Left renal pelvis (tissue), 4 donors: ENCODE measurements at places on chromosomes 1 and 21. TPM values are rescaled to one million over a fixed set of nuclear protein-coding genes. Genes with fewer than 3 reads are reported as not detected.

The TACSTD2 gene
- 0.74 TPM for polyA plus RNA-seq

The RPTN gene
- polyA plus RNA-seq: not detected

The CLCA1 gene
- not detected for polyA plus RNA-seq

The OR2T29 gene
- polyA plus RNA-seq: not detected

The MTF1 gene
- 10.9 TPM for polyA plus RNA-seq

The TRAF5 gene
- polyA plus RNA-seq: 17.1 TPM

The DBT gene
- 14.4 TPM for polyA plus RNA-seq

The RBP7 gene
- 22.1 TPM for polyA plus RNA-seq

DNA sequence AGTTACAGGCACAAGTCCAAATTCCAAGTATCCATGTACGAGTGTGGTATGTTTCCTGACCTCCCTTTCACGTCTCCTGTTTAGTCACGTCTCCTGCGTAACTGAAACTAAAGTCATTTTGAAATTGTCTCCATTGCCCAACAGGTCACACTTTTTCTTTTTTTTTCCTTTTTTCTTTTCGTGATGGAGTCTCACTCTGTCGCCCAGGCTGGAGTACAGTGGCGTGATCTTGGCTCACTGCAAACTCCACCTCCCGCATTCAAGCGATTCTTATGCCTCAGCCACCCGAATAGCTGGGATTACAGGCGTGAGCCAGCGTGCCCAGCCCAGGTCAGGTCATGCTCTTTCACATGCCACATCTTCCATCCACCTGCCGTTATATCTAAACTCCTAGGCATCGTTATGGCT lies 38.2 kb downstream of the L1TD1 start:
- no peak for DNase-seq

DNA sequence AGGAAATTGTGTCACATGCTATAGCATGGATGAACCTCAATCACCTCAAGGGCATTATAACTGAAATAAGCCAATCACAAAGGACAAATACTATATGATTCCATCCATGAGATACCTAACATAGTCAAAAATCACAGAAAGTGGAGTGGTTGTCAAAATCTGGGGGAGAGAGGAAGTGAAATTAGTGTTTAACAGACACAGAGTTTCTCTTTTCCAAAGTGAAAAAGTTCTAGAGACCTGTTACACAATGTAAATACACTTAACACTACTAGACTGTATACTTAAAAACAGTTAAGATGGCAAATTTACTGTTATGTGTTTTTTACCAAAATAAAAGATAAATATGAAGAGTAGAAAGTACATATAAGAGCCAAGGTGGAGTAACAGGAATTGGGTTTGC lies 31.8 kb downstream of the ZNF644 start:
- DNase-seq: no peak

DNA sequence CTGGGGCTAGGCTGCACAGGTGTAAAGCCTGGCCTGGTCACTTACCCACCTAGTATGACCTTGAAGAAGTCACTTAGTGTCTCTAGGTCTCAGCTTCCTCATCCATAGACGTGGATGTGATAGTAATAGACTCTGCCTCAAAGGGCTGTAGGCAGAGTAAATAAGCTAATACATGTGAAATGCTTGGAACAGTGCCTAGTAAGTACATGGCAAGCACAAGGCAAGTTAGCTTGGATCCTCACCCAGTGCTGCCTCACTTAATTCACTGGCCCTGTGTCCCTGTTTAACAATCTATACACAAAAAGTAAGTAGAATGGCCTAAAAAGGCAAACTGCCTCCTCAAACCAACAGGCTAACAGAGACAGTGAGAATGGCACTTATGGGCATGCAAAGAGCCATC lies 167.8 kb downstream of the PIGK start:
- no peak for DNase-seq

GRCh38 chr1:155086856-155087535 lies 8.4 kb downstream of the EFNA3 start:
- no peak for DNase-seq

GRCh38 chr1:52850951-52851350 lies 8.4 kb downstream of the ZYG11A start:
- no peak for DNase-seq

DNA sequence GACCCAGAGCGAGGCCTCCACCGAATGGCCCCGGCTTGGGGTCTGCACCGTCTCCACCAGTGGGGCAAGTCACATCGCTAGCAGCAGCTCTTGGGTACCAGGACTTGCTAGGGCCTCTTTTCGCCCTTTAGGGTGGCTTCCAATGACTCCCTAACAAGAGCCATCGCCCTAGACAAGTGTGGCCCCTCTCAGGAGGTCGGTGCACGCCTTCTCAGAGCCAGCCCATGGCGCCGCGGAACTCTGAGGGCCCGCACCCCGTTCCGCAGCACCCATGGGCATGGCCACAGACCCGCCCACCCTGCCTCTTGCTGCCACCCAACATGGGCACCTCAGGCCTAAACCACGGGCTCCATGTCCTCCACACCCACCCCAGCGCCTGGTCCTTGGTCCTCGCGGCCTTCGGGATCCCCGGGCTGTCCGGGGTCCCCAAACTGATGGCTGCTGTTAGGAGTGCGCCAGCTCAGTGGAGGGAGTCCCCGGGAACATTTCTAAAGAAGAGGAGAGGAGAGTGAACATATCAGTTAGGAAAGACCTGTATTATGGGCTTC lies 3.2 kb upstream of the CACNA1S start:
- DNase-seq: no peak

- DNase-seq: no peak
Measured at GRCh38 chr1:175848329-175848728, 104.9 kb upstream of the TNR start.

- DNase-seq: no peak
Measured at GRCh38 chr21:38842079-38842478, 36.4 kb downstream of the ETS2 start.

GRCh38 chr1:89962024-89962741 lies 32.7 kb upstream of the ZNF326 start:
- DNase-seq: no peak

DNA sequence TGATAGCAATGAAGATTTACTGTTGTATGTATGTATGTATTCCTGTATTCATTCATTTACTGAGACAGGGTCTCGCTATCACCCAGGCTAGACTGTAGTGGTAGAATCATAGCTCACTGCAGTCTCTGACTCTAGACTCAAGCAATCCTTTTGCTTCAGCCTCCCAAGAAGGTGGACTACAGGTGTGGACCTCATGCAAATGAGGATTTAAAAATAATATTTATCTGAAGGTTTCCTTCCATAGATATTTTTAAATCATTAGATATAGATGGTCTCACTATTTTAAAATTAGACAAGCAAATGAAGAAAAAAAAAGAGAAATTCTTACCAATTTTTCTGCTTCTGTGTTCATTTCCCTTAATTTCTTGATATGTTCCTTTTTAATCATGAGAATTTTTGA lies 27.0 kb downstream of the MIXL1 start:
- DNase-seq: no peak

- no peak for DNase-seq
Measured at GRCh38 chr1:37672136-37672870, 20.0 kb upstream of the CDCA8 start.

GRCh38 chr1:186904361-186904760 lies 75.6 kb downstream of the PLA2G4A start:
- no peak for DNase-seq

DNA sequence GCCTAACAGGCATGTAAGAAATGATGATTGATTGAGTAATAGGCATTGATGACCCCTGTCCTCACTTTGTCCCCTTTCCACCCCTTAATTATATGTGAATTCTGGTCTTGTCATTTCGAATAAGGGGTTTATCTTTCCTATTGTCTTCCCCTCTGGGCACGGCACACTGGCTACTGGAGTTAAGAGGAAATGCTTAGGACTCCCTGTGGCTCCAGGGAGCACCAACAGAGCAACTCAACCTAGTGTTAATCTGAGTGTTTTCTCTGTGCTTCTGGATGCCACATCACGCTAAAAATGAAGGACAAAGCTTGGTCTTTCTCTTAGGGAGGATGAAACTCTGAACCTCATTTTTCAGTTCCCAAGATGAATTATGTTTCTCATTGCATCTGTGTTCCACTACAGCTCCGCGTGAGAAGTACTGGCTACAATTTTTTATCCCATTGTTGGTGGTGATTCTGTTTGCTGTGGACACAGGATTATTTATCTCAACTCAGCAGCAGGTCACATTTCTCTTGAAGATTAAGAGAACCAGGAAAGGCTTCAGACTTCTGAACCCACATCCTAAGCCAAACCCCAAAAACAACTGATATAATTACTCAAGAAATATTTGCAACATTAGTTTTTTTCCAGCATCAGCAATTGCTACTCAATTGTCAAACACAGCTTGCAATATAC lies 5.3 kb downstream of the FCER1A start:
- no peak for DNase-seq

GRCh38 chr1:22949822-22950331 lies 22.8 kb downstream of the LACTBL1 start:
- DNase-seq: no peak

- no peak for DNase-seq
Measured at GRCh38 chr1:107524301-107524700, 383.5 kb downstream of the NTNG1 start.

- DNase-seq: no peak
Measured at GRCh38 chr1:239387304-239388158, 1.2 kb downstream of the CHRM3 start.
